B cell (primary cell): ENCODE measurements at places on chromosomes 7 and 10. TPM values are rescaled to one million over a fixed set of nuclear protein-coding genes. Genes with fewer than 3 reads are reported as not detected.

DNA sequence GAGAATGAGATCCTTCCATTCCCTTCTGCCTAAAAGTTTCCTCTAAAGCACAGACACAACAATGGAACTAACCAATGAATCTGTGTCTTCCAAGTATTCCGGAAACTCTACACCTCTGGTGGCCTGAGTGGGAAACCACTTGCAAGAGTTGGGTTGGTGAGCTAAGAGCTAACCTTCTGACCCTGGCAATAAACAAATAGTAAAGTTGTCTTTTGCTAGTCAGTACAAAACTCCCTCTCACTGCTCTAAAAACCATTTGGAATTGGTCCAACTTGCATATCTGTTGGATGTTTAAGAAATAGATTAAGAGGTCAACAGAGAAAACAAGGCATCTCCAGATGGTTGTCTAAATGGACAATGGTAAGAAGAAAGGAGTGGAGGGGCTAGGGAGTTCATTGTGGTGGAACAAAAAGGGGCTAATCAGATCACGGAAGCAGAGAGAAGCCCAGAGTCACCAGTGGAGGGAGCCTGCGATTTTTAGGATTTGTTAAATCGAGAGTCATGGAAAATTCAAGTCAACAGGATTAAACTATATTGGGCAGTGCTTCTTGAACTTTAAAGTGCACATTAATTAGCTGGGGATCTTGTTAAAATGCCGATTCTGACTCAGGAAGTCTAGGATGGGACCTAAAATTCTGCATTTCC lies 192.3 kb downstream of the EVX1 start:
- H3K36me3 ChIP-seq: no peaks in the 10 kb centered on the region
- no peak for DNase-seq
- H3K4me3 ChIP-seq: no peak overlapping the region
- H3K27me3 ChIP-seq: no peaks in the 10 kb centered on the region
- H3K4me1 ChIP-seq: peaks cover 4% of the 10 kb centered on the region
- no peak overlapping the region for H3K27ac ChIP-seq

- no peak overlapping the region for H3K4me3 ChIP-seq
- no peaks in the 10 kb centered on the region for H3K36me3 ChIP-seq
- DNase-seq: no peak
- no peaks in the 10 kb centered on the region for H3K27me3 ChIP-seq
- H3K27ac ChIP-seq: no peak overlapping the region
These were observed 472.2 kb upstream of the ZMIZ1 start for GRCh38 chr10:78596556-78596955.

GRCh38 chr10:24209432-24209771 lies 464 bp downstream of the KIAA1217 start:
- H3K36me3 ChIP-seq: no peaks in the 10 kb centered on the region
- H3K27ac ChIP-seq: no peak overlapping the region
- H3K4me1 ChIP-seq: peaks cover 10% of the 10 kb centered on the region
- H3K4me3 ChIP-seq: no peak overlapping the region

- H3K27ac ChIP-seq: no peak overlapping the region
- no peaks in the 10 kb centered on the region for H3K36me3 ChIP-seq
- H3K4me3 ChIP-seq: no peak overlapping the region
These were observed 3.1 kb upstream of the LDB3 start for GRCh38 chr10:86665218-86665607.

GRCh38 chr10:94521276-94522250 lies 24.0 kb upstream of the HELLS start:
- H3K27me3 ChIP-seq: no peaks in the 10 kb centered on the region
- H3K36me3 ChIP-seq: no peaks in the 10 kb centered on the region
- H3K4me1 ChIP-seq: no peaks in the 10 kb centered on the region
- no peak overlapping the region for H3K4me3 ChIP-seq

DNA sequence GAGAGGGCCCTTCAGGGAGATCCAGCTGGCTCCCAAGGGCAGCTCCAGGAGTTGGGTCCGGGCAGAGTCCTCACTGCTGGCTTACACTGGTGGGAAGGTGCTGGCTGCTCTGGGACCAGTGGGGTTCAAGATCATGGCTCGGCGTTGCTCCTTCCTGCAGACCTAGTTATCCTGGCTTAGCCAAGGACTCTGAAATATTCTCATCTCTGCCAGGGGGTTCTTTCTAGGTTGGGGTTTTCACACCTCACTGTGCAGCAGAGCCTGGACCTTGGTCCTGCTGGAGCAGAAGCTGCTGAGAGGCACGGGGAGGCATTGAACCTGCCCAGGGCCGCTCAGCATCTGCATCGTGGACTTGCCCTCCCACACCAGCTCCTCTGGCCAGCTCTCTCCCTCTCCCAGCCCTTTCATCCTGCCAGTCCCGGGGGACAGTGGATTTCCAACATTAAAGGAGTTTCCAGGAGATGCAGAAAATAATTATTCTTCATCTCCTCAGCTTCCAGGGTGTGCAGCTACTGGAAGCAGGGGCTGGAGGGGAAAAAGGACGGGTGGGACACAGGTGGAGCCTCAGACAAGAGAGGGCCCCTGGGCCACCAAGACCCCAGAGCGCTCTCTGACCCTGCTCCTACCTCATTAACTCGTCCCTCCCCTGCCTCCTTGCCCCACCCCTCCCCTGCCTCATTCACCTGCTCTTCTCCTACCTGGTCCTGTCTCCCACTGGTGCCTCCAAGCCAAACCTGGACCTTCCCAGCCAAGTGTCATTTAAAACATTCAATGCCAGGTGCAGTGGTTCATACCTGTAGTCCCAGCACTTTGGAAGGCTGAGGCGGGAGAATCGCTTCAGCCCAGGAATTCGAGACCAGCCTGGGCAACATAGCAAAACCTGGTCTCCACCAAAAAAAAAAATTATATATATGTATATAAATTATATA lies 42.5 kb downstream of the JAKMIP3 start:
- no peaks in the 10 kb centered on the region for H3K4me1 ChIP-seq
- H3K27ac ChIP-seq: no peak overlapping the region
- DNase-seq: no peak
- H3K36me3 ChIP-seq: no peaks in the 10 kb centered on the region
- no peak overlapping the region for H3K4me3 ChIP-seq
- no peaks in the 10 kb centered on the region for H3K27me3 ChIP-seq

- no peaks in the 10 kb centered on the region for H3K36me3 ChIP-seq
- no peaks in the 10 kb centered on the region for H3K27me3 ChIP-seq
- H3K4me1 ChIP-seq: no peaks in the 10 kb centered on the region
These were observed 699.9 kb downstream of the INHBA start for GRCh38 chr7:41002741-41003610.

- H3K36me3 ChIP-seq: no peaks in the 10 kb centered on the region
- no peak for DNase-seq
- H3K4me1 ChIP-seq: no peaks in the 10 kb centered on the region
- no peak overlapping the region for H3K4me3 ChIP-seq
- H3K27me3 ChIP-seq: no peaks in the 10 kb centered on the region
These were observed 28.7 kb downstream of the PVRIG start for GRCh38 chr7:100248483-100248882.

DNA sequence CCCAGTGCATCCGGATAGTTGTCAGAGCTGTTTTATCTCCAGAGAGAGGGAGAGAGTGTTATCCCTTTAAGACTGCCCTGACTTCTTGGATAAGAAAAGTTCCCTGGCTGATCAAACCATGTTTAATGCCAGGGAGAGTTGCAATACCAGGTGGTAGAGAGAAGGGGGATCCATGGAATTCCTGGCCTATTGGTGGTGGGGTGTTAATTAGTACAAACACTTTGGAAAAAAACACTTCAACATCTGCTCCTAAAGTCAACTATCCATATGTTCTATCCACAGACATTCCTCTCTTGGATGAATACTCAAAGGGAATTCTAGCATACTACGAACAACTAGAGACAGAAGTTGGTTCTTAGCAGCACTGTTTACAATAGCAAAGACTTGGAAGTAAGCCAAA lies 307.2 kb downstream of the TCERG1L start:
- no peak for DNase-seq
- no peaks in the 10 kb centered on the region for H3K36me3 ChIP-seq
- H3K4me1 ChIP-seq: no peaks in the 10 kb centered on the region
- no peak overlapping the region for H3K27ac ChIP-seq

GRCh38 chr10:132584081-132584480 lies 46.5 kb downstream of the INPP5A start:
- no peak overlapping the region for H3K4me3 ChIP-seq
- no peaks in the 10 kb centered on the region for H3K36me3 ChIP-seq
- H3K27me3 ChIP-seq: no peaks in the 10 kb centered on the region
- H3K27ac ChIP-seq: no peak overlapping the region
- DNase-seq: no peak

CDC123 gene
- polyA plus RNA-seq: 44.3 and 48.9 TPM in 2 replicates

ZNF727 gene
- polyA plus RNA-seq: 0.19 and 0.55 TPM in 2 replicates

SUN3 gene
- not detected in 2 replicates for polyA plus RNA-seq

MAGI2 gene
- 0.16 and 0.20 TPM in 2 replicates for polyA plus RNA-seq

DDC gene
- polyA plus RNA-seq: not detected in 2 replicates
